CD4-positive, alpha-beta memory T cell (primary cell): ENCODE measurements at places on chromosomes 12 and 14. TPM values are rescaled to one million over a fixed set of nuclear protein-coding genes. Genes with fewer than 3 reads are reported as not detected.

- no peak for DNase-seq
Measured at GRCh38 chr12:56461235-56462159, 6.9 kb upstream of the SPRYD4 start.

- no peak for DNase-seq
Measured at GRCh38 chr12:38713294-38713693, 192.1 kb downstream of the CPNE8 start.

- DNase-seq = no peak
Measured at GRCh38 chr14:68297876-68298468, 478.4 kb downstream of the RAD51B start.

DNA sequence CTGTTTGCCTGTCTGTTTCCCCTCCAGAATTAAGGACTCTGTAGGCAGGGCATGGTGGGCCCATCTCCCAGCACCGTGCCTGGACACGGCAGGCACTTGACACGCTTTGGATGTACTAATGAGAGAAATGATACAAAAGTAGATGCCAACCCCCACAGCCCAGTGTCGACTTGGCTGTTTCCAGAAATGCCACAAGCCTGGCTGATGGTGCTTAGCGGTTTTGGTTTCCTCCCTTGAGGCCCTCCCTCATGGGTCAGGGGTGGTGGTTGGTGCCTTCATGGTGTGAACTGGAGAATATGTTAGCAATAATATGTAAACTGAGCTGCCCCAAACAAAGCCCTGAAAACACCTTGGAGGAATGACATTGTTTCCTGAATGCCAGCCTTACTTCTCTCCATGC is 55.5 kb upstream of the ESRRB start:
- DNase-seq = no peak

GRCh38 chr14:99064262-99064954 is 207.6 kb downstream of the BCL11B start:
- no peak for DNase-seq

DNA sequence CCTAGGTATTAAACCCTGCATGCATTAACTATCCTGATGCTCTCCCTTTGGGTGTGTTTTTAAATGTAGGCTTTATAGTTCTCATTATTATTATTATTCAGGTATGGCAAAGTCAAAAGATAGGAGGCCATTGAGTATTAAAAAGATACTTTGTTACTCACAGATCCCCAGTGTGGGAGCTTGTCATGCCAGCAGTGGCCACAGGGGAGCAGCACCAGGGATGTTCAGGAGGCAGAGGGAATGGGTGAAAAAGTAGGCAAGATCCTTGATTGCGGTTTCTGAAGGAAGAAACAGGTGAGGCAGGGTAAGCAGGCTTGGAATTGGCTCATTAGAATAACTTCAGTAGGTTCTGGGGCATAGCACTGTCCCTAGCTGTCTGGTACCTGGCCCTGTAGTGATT is 382.2 kb downstream of the MED13L start:
- DNase-seq = no peak

GRCh38 chr12:27623645-27624044 is 72.6 kb upstream of the REP15 start:
- DNase-seq = no peak

DNA sequence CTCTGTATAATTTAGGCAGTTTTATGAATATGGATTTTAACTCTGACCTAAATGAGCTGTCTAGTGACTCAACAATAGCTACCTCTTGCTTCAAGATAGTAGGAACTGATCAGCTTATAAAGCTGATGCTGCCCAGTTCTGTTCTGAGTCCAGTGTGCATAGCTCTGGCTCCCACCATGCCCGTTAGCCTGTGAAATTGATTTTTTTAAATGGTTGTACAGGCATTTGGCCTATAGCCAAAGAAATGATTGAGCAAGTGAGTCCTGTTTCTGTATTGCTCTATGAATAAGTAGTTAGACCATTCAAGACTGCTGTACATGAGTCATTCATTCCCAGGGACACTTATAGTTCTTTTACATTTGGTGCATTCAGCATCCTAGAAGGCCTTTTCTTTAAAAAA is 36.4 kb downstream of the SAMD4A start:
- no peak for DNase-seq

GRCh38 chr12:71578694-71579258 is 84.9 kb downstream of the ZFC3H1 start:
- no peak for DNase-seq

DNA sequence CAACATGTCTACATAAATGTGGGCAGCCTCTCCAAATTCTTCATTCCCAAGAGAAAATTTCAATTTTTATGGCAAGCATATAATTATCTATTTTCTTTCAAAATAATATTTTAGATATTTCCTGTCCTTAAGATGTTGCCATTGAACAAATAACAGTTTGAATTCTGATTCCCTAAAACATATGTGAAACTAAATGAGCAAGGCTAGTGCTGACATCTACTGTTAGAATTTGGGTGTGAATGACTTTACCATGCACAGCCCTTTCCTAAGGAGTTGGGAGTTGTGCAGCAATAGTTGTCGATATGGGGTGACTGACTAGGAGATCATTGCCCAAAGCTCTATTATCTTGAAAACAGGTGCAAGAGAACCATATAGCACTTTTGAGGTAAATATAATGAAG is 108.2 kb upstream of the SLC38A4 start:
- DNase-seq = no peak

DNA sequence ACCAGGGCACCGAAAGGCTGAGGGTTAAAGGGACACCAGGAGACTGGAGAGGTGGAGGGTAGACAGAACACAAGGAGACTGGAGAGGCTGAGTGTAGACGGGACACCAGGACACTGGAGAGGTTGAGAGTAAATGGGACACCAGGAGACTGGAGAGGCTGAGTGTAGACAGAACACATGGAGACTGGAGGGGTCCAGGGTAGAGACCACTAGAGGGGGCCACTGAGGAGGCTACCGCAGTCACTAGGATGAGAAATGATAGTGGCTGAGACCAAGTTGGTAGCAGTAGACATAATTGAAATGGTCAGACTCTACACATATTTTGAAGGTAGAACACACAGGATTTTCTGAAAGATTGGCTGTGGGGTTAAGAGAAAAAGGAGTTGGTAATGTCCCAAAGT is 68.2 kb downstream of the PAH start:
- no peak for DNase-seq

DNA sequence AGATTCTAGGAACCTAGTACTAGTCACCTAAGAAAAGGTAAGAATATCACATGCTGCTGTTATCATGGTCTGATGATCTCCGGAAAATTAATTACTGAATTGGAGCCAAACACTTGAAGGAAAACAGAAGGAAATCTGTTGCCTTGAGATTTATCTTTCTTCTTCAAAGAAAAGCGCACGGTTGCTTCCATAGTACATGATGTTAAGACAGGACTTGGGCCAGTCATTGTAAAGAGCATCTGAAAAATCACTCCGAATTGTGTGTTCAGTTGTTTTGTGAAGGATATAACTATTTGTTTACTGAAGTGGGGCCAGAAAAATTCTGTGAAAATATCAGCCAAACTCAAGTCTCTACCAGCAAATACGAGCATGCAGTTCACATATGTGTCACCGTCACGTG is 134.9 kb upstream of the FOXN3 start:
- DNase-seq = no peak

DNA sequence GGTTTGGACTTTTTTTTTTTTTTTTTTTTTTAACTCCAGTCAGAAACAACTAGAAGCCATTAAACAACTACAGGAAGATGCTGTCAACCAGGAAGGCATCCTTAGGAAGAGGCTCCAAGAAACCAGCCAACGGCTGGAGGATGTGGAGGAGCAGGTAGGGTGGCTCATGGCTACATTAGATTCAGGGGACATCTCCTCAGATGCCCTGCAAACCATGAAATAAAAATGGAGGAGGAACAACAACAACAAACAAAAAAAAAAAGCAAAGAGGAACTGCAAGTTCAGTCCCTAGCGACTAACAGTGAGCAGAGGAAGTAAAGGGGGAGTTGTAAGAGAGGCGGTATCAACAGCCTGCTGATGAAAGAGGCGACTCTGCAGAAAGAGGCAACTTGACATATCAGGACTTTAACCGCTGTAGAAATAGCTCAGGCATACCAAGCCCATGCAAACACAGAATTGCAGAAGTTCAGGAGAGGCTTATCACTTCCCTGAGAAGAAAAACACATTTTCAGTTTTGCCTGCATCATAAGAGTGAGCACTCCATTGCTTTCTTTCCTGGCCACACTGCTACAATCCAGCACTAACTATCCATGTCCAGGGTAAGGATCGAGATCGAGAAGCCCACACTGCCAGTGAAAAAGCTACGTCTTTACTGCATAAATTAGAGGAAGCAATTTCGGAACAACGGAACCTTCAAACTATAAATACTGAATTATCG is 103.5 kb upstream of the BCAT1 start:
- peak; percentile 82 for DNase-seq

- no peak for DNase-seq
Measured at GRCh38 chr12:107029081-107029480, 42.1 kb upstream of the MTERF2 start.

GRCh38 chr12:119705182-119705581 is 37.2 kb downstream of the PRKAB1 start:
- DNase-seq = no peak

DNA sequence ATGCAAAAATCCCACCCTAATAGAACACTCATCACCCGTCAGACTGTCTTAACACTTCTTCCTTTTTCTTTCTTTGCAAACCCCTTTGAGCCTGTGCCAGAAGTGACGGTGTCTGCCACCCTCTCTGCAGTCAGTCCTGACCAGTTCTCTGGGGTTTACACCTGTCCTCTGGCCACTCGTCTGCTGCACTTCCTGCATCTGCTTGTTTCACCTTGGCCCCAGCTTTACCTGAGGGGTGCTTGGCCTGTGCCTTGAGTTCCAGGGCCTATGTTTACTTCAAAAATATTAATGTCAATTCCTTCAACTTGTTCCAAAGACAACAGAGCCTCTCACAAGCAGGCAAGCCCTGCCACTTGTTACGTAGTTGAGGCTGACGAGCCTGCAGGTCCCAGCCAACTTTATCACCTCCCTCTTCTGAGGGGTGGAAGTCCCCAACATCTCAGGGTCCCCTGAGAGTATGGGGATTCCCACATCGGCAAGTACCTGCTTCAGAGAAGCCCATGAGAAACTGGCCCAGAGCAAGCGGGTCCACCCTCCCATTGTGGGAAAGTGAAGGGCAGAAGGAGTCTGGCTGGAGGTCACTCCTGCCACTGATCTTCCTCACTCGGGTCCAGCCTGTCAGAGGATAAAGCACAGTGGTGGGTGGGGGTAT is 205.4 kb downstream of the DAD1 start:
- peak; percentile 51 for DNase-seq

DNA sequence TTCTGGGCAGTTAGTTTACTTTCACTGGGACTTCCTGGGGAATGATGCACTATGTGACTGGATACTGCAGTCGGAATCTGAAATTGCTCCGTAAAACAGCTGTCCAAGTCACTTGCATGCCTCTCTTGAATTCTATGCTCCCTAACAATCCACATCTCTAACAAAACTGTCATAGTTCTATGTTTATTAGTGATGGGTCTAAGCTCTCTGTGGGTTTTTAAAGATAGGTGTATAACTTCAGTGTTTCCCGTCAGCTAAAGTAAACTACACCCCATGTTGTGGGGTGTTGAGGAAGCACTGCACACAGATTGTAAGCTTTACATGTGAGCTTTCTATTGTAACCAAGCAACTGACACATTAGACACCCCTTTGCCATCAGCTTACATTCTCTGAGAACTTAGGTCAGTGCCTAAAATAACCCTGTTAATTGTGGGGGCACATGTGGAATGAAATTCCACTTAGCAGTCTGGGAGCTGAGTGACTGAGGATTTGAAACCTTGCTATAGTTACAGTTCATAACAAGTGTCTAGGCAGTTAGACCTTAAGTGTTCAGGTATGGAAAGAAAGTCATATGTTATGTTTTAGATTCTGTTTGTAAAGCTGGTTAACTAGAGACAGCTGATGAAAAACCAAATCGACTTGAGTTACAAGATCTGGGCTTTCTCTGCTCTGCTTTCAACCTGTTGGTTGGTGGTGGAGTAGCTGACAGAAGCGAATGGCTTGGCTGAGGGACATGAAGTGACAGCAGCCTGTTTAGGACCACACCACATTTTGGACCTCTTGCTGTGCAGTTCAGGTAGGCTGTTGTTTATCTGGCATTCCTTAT is 165.7 kb downstream of the AKAP6 start:
- no peak for DNase-seq

DNA sequence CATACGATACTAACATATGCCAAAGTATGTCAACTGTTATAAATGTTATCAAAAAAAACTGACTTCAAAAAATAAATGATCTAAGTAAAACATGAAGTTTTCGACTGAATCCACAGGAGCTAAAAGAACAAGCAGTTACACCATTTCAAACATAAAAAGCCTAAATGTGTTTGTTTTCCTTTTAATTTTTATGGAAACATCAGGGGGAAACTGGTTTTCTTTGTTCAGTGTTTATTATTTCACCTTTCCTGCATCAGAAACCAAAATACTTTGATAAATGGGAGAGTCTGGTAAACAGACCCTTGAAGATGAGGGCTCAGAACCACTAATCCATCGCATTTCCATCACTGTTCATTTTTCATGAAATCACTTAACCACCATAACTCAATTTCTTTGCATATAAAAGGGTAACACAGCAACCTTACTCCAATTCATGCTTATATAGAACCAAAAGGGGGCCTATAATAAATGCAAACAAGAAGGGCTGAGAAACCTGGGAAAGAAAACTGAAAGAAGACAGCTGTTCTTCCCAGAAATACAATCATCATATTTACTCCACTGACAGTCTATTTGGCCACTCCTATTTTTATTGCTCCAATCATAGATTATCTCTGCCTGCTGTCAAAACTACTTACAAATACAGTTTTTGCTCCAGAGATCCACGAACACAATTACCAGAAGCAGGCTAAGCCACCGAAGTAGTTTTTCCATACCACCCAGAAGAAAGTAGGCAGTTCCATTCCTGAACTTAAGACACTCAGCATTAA is 17.0 kb downstream of the FGD6 start:
- DNase-seq = no peak

GRCh38 chr12:66848967-66849366 is 170.1 kb upstream of the GRIP1 start:
- DNase-seq = no peak

DNA sequence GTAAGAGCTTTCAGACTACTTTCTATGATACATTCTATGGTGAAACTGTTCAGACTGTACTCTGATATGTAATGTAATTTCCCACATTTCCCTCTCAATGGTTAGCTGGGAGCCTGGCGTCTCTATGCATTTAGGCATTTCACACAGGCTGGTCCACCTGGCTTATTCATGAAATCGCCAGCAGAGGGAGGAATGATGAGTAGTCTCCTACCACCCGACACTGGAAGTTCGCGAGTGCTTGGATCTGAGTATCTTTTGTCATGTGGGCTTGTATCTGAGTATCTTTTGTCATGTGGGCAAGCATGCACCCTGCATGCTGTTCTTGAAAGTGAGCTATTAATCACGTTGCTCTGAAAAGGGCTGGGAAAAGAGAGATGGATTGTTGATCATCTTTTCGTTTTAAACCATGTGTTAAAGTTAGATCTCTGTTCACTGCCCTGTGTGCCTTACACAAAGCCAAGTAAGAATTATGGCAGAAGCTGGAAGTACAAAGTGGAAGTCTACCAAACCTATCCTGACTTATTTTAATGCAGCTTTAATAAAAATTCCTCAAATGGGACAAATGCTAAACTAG is 235.0 kb downstream of the ATP23 start:
- DNase-seq = no peak

GRCh38 chr12:101010896-101011295 is 199.1 kb downstream of the SLC5A8 start:
- DNase-seq = no peak

Gene ARMH4
- total RNA-seq = not detected

Gene RIN3
- 74.9 TPM for total RNA-seq

Gene WNT5B
- 0.17 TPM for total RNA-seq

Gene CCDC38
- total RNA-seq = 1.0 TPM

Gene NOC4L
- 17.0 TPM for total RNA-seq

Gene GLIPR1
- total RNA-seq = 99.8 TPM

Gene CIROP
- not detected for total RNA-seq

Gene SAMD15
- total RNA-seq = 0.11 TPM

Gene NUBPL
- total RNA-seq = 7.5 TPM
